ENCODE measurements at places on chromosomes 2 and 18.

- H3K4me3 ChIP-seq = no peak overlapping the region
- no peaks in the 10 kb centered on the region for H3K36me3 ChIP-seq
Measured at GRCh38 chr2:71735676-71736075, 282.3 kb downstream of the DYSF start.

- H3K27me3 ChIP-seq = no peaks in the 10 kb centered on the region
- H3K4me3 ChIP-seq = no peak overlapping the region
- H3K36me3 ChIP-seq = no peaks in the 10 kb centered on the region
- DNase-seq = no peak
Measured at GRCh38 chr2:215760557-215760956, 252.8 kb downstream of the MREG start.

GRCh38 chr2:69200107-69200520 is 186.9 kb downstream of the GFPT1 start:
- no peaks in the 10 kb centered on the region for H3K4me1 ChIP-seq
- H3K36me3 ChIP-seq = no peaks in the 10 kb centered on the region
- H3K27ac ChIP-seq = no peak overlapping the region

GRCh38 chr2:29227935-29228675 is 112.9 kb downstream of the CLIP4 start:
- H3K36me3 ChIP-seq = no peaks in the 10 kb centered on the region
- DNase-seq = no peak
- H3K4me3 ChIP-seq = no peak overlapping the region

GRCh38 chr18:49238433-49239042 is 221.9 kb downstream of the DYM start:
- H3K27me3 ChIP-seq = no peaks in the 10 kb centered on the region
- H3K4me1 ChIP-seq = no peaks in the 10 kb centered on the region
- peak; percentile 13 for DNase-seq
- no peak overlapping the region for H3K4me3 ChIP-seq
- no peak overlapping the region for H3K27ac ChIP-seq

DNA sequence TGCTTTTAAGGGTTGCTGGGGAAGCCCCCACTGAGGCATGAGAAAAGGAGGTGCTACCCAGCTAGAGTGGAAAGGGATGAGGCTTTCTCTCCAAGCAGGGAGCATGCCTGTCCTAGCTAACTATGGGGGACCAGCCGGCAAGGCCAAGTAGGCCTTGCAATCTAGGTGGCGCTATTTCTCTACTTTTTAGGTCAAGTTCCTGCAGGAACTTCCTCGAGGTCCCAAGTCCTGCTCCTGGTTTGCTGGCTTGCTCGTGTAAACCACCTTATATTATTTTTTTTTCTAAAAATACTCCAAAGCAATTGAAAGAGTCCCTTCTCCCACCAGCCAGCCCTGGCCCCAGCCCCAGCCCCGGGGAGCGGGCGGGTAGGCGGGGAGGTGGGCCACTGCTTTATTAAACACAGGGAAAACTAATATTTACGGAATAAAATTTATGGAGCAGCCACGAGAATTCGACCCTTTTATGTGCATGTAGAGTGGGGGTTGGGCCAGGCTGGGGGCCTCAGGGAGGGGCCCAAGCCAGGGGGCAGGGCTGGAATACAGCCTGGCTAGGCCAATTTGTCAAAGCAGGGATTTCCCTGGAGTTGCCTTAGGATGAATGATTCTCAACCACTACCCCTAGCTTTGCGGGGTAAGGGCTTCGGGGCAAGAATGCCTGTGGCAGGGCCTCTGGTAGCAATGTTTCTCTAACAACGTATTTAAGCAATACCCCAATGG is 12.8 kb upstream of the IHH start:
- peaks cover 9% of the 10 kb centered on the region for H3K4me1 ChIP-seq
- no peaks in the 10 kb centered on the region for H3K27me3 ChIP-seq
- no peak overlapping the region for H3K4me3 ChIP-seq
- no peak overlapping the region for H3K27ac ChIP-seq

- no peaks in the 10 kb centered on the region for H3K4me1 ChIP-seq
- DNase-seq = no peak
- no peaks in the 10 kb centered on the region for H3K36me3 ChIP-seq
- no peak overlapping the region for H3K27ac ChIP-seq
Measured at GRCh38 chr2:128354161-128354560, 35.5 kb upstream of the HS6ST1 start.

DNA sequence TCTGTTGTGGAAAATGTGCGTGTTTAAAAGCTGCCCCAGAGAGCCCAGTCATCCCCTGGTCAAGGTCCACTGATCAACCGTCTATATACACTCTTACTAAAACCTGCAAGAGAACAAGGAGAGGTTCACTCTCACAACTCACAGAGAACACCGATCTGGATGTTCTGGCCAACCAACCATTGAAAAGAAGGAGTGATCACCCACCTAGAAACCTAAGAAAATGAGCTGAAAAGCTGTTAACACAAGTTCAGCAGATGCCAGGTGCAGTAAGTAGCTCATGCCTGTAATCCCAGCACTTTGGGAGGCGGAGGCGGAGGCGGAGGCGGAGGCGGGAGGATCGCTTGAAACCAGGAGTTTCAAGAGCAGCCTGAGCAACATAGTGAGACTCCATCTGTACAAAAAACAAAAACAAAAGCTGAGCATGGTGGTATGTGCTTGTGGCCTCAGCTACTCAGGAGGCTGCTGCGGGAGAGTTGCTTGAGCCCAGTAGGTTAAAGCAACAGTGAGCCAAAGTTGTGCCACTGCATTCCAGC is 14.5 kb downstream of the ATG16L1 start:
- H3K4me3 ChIP-seq = no peak overlapping the region
- no peaks in the 10 kb centered on the region for H3K27me3 ChIP-seq
- no peak for DNase-seq
- peaks cover 78% of the 10 kb centered on the region for H3K36me3 ChIP-seq
- H3K27ac ChIP-seq = no peak overlapping the region

DNA sequence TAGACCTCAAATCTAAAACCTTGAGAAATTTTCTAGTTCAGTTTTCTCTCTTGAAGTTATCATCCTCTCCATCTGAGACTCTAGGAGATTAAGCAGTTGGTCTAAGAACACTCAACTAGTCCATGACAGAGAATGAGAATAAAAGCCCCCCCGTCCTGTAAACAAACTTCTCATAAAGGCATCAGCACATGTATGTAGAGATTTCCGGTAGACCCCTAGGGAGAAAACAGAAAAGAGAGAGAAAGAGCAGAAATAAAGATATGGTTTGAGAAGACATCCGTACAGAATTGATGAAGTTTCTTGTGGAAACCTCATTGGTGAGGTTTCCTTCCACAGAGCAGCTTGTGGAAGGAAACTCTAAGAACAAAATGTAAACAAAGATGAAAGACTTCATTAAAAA is 3.2 kb upstream of the GPR155 start:
- H3K4me3 ChIP-seq = no peak overlapping the region
- no peaks in the 10 kb centered on the region for H3K36me3 ChIP-seq
- no peak for DNase-seq
- no peak overlapping the region for H3K27ac ChIP-seq
- H3K4me1 ChIP-seq = 0 out of 2 replicates have a peak, but pooled peaks cover 3% of the 10 kb centered on the region
- no peaks in the 10 kb centered on the region for H3K27me3 ChIP-seq

GRCh38 chr2:147739508-147739907 is 105.3 kb upstream of the ACVR2A start:
- no peak for DNase-seq
- no peak overlapping the region for H3K4me3 ChIP-seq
- H3K27ac ChIP-seq = no peak overlapping the region
- no peaks in the 10 kb centered on the region for H3K36me3 ChIP-seq
- H3K27me3 ChIP-seq = no peaks in the 10 kb centered on the region
- H3K4me1 ChIP-seq = no peaks in the 10 kb centered on the region

- no peak overlapping the region for H3K4me3 ChIP-seq
- no peak for DNase-seq
- no peaks in the 10 kb centered on the region for H3K36me3 ChIP-seq
- no peaks in the 10 kb centered on the region for H3K27me3 ChIP-seq
- H3K4me1 ChIP-seq = no peaks in the 10 kb centered on the region
Measured at GRCh38 chr2:173033084-173033483, 42.6 kb upstream of the MAP3K20 start.

- no peaks in the 10 kb centered on the region for H3K4me1 ChIP-seq
- no peak overlapping the region for H3K27ac ChIP-seq
- no peaks in the 10 kb centered on the region for H3K36me3 ChIP-seq
- DNase-seq = no peak
- H3K4me3 ChIP-seq = no peak overlapping the region
Measured at GRCh38 chr2:10964052-10964790, 52.5 kb downstream of the KCNF1 start.

GRCh38 chr2:143229411-143229810 is 100.2 kb downstream of the ARHGAP15 start:
- no peak for DNase-seq
- H3K27ac ChIP-seq = no peak overlapping the region
- H3K4me3 ChIP-seq = no peak overlapping the region
- H3K27me3 ChIP-seq = peaks cover 5% of the 10 kb centered on the region
- H3K36me3 ChIP-seq = no peaks in the 10 kb centered on the region

DNA sequence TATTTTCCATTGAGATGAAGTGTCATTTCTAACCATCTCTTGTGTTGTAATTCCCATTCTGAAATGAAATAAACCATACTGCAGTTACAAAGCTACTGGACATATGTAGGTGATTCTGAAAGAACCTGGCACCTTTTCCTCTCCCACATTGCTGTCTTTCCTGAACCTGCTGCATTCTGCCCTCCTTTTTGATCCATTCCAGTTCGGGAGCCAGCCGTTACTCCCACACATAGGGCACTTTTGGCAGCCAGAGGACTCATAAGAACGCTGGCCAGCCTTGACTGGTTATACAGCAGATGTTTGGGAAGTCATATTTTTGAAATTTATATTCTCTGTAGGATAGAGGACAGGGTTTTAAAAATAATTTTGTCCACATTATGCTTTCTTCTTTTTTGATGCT is 369.8 kb upstream of the CDH7 start:
- H3K27me3 ChIP-seq = no peaks in the 10 kb centered on the region
- no peak overlapping the region for H3K4me3 ChIP-seq
- no peak overlapping the region for H3K27ac ChIP-seq
- no peak for DNase-seq
- H3K36me3 ChIP-seq = no peaks in the 10 kb centered on the region

DNA sequence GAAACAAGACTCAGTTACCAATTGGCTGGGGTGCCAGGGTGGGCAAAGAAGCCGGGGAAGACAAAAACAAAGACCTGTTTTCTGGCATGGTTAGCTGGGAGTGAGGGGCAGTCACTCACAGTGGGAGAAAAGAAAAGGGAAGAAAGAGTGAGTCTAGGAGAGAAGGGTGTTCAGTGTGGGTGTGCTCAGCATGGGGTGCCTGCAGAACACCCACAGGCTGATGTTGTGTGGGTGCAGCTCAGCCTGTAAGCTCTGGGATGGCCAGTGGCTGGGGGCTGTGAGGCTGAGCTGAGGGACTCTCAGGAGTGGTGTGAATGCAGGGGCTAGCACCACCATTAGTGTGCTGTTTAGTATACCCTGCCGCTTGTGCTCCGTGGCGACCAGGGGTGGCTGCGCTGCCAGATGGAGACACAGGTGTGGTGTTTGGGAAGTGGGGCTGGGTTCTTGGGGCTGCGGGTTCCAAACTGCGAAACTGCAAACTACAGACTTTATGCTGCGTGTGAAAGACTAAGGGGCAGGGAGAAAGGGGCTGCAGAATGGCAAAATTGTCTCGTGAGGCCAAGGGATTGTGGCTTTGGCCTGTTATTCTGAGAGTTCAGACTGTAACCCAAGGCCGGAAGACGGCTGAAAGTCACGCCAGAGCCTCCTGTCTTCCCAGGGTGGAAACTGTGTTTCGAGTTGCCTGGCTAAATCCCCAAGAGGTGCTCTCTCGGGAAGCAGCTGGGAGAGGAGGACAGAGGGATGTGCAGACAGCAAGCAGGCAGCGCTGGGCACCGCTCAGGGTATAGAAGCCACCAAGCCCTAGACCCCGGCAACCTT is 156.3 kb downstream of the TTC32 start:
- no peaks in the 10 kb centered on the region for H3K27me3 ChIP-seq
- H3K27ac ChIP-seq = no peak overlapping the region
- no peaks in the 10 kb centered on the region for H3K36me3 ChIP-seq
- no peaks in the 10 kb centered on the region for H3K4me1 ChIP-seq

DNA sequence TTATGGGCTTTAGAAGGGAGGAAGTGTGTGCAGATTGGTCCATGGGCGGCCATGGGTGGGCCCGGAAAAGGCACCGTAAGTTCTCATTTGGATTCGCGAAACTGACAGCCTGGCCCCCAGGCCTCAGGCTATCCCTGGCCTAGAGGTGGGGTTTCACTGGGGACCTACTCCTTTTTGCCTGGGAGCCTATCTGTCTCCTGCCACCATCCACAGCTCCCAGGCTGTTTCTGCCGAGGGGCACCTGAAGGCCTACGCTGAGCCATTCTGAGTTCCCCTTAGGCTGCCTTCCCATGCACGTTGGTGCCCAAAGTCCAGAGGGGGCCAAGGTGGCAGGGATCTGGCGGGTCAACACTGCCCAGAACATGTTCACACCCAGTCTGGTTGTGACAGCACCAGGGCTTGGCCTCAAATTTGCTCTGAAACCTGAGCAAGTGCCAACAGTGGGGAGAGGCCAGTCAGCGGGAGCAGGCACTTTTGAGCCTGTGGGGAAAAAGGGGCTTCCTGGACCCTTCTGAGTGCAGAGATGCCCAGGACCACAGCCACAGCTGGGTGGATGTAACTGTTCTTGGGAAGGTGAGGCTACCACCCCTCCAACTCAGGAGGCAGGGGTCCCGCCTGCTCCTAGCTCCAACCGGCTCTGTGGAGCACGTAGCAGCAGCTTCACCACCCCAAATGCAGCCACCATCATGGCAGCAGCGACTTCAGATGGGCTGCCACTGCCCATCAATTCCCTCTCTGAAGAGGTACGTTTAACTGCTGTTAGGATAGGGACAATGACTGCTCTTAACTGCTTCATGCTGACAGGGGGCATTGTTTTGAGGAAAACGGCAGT is 73.6 kb upstream of the ZNF804A start:
- no peaks in the 10 kb centered on the region for H3K36me3 ChIP-seq
- DNase-seq = no peak
- H3K27ac ChIP-seq = no peak overlapping the region
- no peaks in the 10 kb centered on the region for H3K27me3 ChIP-seq
- H3K4me1 ChIP-seq = no peaks in the 10 kb centered on the region
- no peak overlapping the region for H3K4me3 ChIP-seq

- H3K36me3 ChIP-seq = no peaks in the 10 kb centered on the region
- H3K4me3 ChIP-seq = no peak overlapping the region
- DNase-seq = no peak
- peaks cover 3% of the 10 kb centered on the region for H3K27me3 ChIP-seq
Measured at GRCh38 chr18:12239431-12239830, 14.7 kb upstream of the CIDEA start.

DNA sequence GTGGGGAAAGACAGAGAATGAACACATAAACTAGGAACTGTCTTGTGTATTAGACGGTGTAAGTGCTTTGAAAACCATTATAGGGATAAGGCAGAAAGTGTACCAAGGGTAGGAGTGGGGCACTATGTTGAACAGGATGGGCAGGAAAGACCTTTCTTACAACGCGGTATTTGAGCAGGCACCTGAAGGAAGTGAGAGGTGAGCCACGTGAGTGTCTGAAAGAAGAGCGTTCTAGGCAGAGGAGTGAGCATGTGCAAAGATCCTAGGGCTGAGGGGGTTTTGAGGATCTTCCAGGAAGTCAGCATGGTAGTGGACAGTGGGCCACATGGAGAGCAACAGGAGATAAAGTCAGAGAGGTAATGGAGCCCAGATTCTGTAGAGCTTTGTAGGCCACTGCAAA is 65.2 kb downstream of the SRD5A2 start:
- H3K4me1 ChIP-seq = no peaks in the 10 kb centered on the region
- H3K27me3 ChIP-seq = no peaks in the 10 kb centered on the region
- no peak overlapping the region for H3K4me3 ChIP-seq
- no peak overlapping the region for H3K27ac ChIP-seq

- peaks cover 18% of the 10 kb centered on the region for H3K27me3 ChIP-seq
- no peaks in the 10 kb centered on the region for H3K36me3 ChIP-seq
- no peak overlapping the region for H3K4me3 ChIP-seq
- no peak overlapping the region for H3K27ac ChIP-seq
- DNase-seq = no peak
- H3K4me1 ChIP-seq = no peaks in the 10 kb centered on the region
Measured at GRCh38 chr2:165969227-165969626, 15.7 kb upstream of the TTC21B start.

GRCh38 chr2:32452338-32453064 is 95.7 kb downstream of the BIRC6 start:
- H3K27ac ChIP-seq = no peak overlapping the region
- no peaks in the 10 kb centered on the region for H3K27me3 ChIP-seq
- H3K36me3 ChIP-seq = peaks cover 2% of the 10 kb centered on the region

Data from HCT116 (cell line).